ENCODE measurements at places on chromosomes 5 and 9.

DNA sequence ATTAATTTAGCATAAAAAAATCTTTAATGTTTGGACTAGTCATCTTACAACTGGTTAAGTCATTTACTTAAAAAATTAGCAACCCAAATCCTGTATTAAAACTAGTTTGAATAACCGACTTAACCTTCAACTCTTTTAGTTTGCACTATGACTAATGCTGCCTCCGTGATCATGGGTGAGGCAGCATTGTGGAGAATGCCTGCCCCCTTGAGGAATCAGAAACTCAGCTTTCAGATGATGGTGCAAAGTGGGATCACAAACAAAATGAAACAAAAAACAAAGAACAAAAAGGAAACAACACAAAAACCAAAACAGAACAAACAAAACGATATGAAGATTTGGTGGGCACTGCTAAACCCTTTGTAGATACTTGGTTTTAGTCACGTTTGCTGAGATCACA lies 127.0 kb upstream of the PALM2AKAP2 start:
- DNase-seq, result no peak

GRCh38 chr5:138110266-138110963 lies 26.6 kb downstream of the WNT8A start:
- no peak for DNase-seq

DNA sequence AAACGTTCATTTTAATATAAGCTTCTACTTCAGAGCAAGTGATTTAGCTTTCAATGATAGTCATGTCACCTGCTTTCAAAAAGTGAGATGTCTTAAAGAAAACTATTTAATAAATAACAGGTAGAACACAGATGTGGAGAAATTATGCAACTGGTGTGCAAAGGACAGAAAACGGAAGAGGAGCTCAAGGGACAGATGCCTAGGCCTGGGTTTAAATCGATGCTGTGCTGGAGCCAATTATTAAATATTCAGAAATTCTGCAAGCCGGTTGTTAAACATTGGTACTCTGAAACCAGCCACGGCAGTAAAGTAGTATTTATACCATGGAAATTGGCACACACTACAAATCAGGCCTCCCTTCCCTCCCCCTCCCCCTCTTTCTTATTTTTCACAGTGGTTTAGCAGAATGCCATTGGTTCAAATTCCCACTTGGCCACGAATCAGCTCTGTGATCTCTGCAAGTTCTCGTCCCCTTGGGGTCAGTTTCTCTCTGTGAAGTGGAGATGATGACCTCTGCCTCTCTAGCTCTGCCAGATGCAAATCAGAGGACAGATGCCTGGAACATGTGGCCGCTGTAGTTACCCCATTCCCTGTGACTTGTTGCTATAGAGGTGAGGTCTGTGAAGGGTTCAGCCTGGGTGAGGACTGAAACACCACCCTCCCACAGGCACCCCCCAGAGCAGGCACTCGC lies 6.2 kb upstream of the RNF130 start:
- DNase-seq, result no peak

GRCh38 chr9:112617371-112617770 lies 100.5 kb downstream of the INIP start:
- DNase-seq, result no peak

DNA sequence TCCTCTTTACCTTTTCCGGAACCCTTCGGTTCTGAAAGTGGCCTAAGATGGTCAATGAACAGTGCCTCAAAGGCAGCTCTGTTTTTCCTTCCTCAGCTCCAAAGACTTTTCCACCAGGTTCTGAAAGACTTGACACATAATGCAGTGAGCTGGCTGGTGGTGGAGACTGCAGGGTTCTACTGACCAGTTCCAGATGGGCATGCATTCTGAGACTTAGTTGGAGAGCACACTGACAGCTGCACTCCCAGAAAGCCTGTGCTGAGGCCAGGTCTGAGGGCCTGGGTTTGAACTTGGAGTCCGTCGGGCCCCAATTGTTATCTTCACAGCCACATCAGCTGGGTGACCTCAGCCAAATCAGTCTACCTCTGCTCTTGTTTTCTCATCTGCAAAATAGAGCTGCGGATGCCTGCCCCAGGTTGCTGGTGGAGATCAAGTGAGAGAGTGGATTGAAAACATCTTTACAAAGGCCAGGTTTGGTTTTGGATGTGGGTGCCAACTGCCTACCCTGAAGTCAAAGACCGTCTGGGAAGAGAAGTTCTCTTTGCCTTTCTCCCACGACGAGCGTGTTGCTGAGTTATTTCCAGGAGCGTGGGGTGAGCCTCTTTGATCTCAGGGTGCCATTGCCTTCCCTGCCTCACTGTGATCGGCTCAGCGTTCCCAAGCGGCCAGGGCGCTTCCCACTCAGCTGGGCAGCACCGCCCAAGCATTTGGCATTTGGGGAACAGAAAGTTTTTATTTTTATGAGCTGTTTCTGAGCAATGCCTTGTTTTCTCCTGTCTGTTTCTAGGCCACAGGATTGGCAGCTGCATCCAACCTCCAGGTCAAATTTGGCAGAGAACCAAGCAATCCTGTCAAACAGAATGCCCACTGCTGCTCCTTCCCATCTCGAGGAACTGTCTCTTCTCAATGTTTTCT lies 54.9 kb downstream of the RAD23B start:
- DNase-seq, result no peak

DNA sequence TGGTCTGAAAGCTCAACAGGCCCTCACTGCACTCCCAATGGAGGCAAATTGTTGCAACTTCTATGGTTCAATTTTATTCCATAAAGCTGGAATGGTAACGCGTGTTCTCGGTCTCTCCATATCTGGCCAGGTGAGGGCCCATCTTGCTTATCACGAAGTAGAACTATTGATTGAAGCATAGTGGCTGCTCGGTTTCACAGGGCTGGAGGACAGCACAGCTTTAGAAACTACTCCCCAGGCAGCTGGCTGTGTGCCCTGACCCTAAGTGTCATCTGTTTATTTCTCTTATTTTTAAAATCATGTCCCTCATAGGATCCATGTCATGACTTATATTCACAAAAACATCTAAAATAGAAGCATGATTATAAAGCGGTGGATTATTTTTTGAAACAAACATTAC lies 223.4 kb downstream of the NPR3 start:
- DNase-seq, result no peak

GRCh38 chr5:135343413-135343812 lies 55.6 kb downstream of the MACROH2A1 start:
- no peak for DNase-seq

- DNase-seq, result peak; percentile 67
These were observed 657 bp upstream of the PCDH12 start for GRCh38 chr5:141958546-141959172.

DNA sequence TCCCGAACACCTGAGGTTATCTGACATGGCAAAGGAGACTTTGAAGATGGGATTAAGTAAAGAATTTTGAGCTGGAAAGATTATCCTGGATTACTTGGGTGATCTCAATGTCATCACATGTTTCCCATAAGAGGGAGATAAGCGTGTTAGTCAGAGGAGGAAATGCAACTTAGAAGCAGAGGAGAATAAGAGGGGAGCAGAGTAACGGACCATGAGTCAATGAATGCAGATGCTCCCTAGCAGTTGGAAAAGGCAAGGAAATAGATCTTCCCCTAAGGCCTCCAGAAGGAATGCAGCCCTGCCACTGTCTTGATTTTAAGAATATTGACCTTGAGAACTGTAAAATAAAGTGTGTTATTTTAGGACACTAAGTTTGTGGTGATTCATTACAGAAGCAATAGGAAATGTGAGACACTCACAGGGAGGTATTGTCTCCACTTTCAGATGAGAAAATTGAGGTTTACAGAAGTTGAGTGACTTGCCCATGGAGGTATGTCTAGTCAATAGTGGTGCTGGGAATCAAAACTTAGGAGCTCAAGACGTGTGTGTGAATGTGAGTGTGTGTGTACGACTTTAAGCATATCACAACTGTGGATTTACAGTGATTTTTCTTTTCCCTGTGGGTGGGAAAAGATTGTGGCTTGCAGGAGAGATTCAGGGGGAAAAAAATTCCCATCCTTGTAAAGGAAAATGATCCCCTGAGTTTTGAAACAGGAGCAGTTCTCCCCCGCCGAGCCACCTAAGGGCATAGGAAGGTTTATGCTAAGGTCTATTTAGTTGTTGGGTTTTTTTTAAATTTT lies 125.3 kb downstream of the TRIM32 start:
- no peak for DNase-seq

DNA sequence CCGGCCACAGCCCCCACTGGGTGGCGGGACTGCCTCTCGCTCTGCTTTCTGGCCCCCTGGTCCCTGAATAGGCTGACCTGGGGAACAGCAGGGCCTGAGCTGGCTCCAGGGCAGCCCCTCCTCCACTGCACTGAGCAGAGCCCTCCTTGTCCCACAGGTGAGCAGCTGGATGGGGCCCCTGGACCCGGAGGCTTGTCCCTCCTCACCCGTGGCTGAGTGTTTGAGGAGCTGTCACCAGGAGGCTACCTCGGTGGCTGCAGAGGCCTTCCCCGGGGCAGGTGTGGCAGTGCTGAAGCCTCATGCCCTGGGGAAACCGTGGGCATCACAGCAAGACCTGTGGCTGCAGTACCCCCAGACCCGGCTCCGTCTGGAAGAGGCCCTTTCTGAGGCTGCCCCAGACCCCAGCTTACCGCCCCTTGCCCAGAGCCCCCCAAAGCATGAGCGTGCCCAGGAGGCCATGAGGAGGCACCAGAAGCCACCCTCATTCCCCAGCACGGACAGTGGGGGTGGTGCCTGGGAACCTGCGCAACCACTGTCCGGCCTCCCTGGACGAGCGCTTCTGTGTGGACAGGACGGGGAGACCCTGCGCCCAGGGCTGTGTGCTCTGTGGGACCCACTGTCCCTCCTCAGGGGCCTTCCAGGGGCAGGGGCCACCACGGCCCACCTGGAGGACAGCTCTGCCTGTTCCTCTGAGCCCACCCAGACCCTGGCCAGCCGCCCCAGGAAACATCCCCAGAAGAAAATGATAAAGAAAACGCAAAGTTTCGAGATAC lies 28.5 kb upstream of the LRRC14B start:
- DNase-seq, result no peak

DNA sequence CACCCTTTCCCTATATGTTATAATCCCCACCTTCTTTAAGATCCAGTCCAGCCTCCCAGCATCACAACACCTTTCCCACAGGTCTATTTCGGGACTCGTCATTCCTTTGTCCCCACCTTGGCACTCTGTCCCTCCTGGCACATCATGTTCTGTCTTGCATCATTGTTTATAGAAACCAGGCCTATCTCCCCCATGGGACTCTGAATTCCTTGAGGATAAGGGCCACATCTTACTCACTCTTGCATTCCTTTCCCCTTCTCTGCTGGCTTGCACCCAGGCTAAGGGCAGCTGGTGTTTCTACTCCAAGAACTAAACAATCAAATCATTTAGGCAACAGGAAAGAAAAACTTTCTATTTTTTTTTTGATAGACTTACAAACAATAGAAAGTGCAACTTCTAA lies 205.7 kb downstream of the AGTPBP1 start:
- no peak for DNase-seq

DNA sequence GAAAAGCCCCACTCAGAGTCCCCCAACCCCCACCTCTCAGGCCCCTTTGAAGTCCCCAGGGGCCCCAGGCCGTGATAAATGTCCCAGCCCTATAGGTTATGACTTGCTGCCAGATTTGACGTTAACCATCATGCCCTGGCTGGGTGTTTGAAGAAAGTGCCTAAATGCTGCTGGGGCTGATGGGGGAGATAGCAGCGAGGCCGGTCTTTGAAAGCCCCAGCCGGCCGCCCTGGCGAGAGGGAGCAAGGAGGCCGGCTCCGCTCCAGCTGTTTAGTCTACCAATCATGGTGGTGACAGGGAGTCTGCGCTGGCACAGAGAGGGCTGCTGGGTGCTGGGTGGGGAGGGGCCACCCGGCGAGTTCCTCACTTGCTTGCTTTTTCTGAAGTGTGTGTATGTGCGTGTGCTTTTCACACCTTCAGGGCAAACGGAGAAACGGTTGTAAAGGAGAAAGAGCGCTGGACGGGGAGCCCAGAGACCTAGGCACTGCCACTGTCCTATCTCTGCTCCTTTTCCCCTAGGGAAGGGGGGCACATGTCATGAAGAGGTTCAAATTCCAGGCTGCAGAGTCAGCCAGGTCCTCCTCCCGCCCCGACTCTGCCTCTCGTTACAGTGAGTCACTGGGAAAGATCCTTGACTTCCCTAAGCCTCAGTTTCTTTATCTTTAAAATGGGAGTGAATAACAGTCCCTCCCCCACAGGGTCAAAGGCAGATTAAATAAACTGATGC lies 126.1 kb upstream of the HAND1 start:
- DNase-seq, result no peak

DNA sequence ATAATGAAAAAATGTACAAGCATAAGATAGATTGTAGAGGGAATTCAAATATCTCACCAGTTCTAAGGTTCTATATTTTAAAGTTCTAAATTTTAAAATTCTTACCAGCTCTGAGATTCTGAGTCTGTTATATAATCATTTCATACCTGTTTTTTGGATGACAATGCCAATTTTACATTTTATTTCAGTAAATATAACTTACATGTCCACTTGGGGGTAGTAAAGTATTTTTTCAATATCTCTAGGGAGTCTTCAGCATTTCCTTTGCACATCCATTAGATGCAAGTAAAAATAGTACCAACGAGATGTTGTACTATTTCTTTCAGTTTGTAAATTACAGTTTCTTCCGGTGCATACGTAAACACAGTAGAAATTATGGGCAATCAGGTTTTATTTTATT lies 25.7 kb downstream of the NMUR2 start:
- DNase-seq, result no peak

DNA sequence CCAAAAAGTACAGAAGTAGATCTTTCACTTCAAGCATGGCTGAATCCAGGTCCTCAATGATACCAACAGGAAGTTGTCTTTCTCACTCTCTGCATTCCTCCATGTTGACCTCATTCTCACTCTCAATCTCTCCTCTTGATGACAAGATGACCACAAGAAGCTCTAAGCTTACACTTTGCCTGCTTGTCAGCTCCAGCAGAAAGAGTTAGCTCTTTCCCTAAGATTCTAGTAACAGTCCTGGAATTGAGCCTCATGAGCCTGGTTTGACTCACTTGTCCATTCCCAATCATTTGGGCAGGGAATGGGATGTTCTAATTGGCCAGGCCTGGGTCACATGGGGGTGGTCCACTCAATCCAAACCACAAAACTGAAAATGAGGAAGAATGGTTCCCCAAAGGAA lies 3.3 kb upstream of the CLTA start:
- DNase-seq, result no peak

DNA sequence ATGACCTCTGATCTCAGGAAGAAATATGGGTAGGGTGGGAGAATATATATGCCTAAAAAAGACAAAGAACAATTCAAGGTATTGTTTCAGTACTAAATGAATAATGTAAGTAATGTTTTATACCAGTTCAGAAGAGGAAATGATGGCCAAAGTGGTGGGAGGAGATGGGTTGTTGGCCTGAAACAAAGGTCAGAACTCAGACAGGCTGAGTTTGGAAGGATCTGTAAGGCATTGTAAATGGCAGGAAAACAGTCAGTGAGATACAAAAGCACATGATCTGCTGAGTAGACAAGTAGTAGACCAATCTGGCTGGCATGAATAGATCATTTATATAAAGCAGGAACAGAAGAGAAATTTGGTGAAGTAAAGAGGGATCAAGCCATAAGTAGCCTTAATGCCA lies 175.8 kb upstream of the PLCXD3 start:
- no peak for DNase-seq

- no peak for DNase-seq
These were observed 181.0 kb upstream of the CLINT1 start for GRCh38 chr5:158039911-158040347.

All from CD4-positive, alpha-beta T cell treated with Interleukin-15 for 1 hour (primary cell).